Stimulated activated CD4-positive, alpha-beta T cell treated with anti-CD3 and anti-CD28 coated beads, Interleukin-4, amount 100 ng/mL, for 48 hours (primary cell): ENCODE measurements at places on chromosomes 11 and 22.

GRCh38 chr11:102408339-102408738 lies 44.2 kb downstream of the TMEM123 start:
- no peak for DNase-seq

- DNase-seq, result no peak
Measured at GRCh38 chr22:29149841-29150555, 55.7 kb upstream of the EMID1 start.

- DNase-seq, result no peak
Measured at GRCh38 chr11:117713538-117713991, 83.5 kb downstream of the DSCAML1 start.

DNA sequence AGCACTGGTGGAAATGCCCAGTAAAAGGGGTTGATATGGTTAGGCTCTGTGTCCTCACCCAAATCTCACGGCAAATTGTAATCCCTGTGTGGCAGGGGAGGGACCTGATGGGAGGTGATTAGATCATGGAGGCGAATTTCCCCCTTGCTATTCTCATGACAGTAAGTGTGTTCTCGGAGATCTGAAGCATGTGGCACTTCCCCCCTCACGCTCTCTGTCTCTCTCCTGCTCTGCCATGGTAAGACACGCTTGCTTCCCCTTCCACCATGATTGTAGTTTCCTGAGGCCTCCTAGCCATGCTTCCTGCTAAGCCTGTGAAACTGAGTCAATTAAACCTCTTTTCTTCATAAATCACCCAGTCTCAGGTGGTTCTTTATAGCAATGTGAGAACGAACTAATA lies 37.4 kb downstream of the PACSIN2 start:
- DNase-seq, result no peak

- no peak for DNase-seq
Measured at GRCh38 chr11:107526197-107526596, 39.3 kb downstream of the ALKBH8 start.

DNA sequence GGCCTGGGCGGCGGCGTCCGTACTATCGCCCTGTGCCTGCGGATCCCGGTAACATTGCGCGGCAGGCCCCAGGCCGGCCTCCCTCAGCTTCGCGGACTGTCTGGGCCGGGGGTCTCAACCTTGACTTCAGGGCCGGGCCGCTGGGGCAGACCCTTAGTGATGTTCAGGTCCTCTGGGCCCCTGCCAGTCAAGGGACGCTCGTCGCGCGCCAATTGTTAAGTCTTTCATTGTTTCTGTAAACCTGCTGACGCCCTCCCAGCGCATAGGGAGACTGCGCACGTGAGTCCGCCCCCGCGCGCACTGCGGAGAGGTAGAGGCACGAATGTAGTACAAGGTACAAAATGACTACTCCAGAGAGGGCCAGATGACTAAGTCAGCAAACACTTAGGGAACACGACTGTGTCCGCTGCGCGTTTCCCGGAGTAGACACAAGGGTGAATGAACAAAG lies 451 bp upstream of the HDHD5 start:
- peak; percentile 72 for DNase-seq

GRCh38 chr11:68164437-68164836 lies 43.2 kb upstream of the CHKA start:
- DNase-seq, result no peak

- no peak for DNase-seq
Measured at GRCh38 chr11:44281151-44281550, 28.8 kb downstream of the ALX4 start.

DNA sequence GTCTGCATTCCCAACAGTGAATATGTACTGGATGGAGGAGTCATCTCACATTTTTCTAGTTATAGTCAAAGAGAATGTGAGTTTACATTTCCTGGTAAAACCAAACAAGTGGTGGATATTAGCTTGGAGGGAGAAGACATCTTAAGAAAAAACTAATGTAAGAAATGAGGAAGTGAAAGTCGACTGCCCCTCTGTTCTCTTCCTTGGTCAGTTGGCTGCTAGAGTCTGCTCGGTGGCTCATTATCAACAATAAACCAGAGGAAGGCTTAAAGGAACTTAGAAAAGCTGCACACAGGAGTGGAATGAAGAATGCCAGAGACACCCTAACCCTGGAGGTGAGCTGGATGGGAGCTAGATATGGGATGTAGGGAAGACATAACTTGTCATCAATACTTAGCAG lies 5.8 kb downstream of the SLC22A9 start:
- DNase-seq, result no peak

GRCh38 chr22:46613606-46614021 lies 6.6 kb upstream of the GRAMD4 start:
- no peak for DNase-seq

- no peak for DNase-seq
Measured at GRCh38 chr11:128776424-128777284, 82.8 kb downstream of the FLI1 start.

GRCh38 chr11:114308689-114309089 lies 12.5 kb downstream of the NNMT start:
- no peak for DNase-seq
